ENCODE measurements at places on chromosomes 13 and 19. TPM values are rescaled to one million over a fixed set of nuclear protein-coding genes. Genes with fewer than 3 reads are reported as not detected.

DNA sequence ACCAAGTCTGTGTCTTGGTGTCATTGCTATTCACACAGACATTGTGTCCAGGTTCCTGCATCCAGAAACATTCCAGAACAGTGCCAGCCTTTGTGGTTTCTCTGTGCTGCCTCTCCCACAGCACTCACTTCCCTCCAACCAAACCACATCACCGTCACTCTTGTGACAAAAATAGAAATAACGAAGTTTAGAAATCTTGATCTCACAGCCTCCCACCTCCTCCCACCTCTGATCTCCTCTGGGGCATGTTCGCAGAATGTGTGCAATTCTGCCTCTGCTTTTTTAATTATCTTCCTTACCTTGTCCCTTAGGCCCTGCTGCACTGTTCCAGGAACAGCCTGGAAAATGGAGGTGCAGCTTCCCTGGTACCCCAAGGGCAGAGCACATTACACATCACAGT is 8.7 kb upstream of the SERPINE3 start:
- no peaks in the 10 kb centered on the region for H3K36me3 ChIP-seq
- no peaks in the 10 kb centered on the region for H3K27me3 ChIP-seq
- no peak overlapping the region for H3K4me3 ChIP-seq
- no peak overlapping the region for H3K27ac ChIP-seq
- no peak for DNase-seq

The C19orf38 gene
- total RNA-seq = 11.7 TPM

GRCh38 chr13:94596575-94596971 is 621 bp upstream of the TGDS start:
- peaks cover 15% of the 10 kb centered on the region for H3K4me1 ChIP-seq
- DNase-seq = peak; percentile 82
- H3K27me3 ChIP-seq = no peaks in the 10 kb centered on the region
- no peaks in the 10 kb centered on the region for H3K36me3 ChIP-seq
- H3K27ac ChIP-seq = peak overlapping the region; percentile 84

DNA sequence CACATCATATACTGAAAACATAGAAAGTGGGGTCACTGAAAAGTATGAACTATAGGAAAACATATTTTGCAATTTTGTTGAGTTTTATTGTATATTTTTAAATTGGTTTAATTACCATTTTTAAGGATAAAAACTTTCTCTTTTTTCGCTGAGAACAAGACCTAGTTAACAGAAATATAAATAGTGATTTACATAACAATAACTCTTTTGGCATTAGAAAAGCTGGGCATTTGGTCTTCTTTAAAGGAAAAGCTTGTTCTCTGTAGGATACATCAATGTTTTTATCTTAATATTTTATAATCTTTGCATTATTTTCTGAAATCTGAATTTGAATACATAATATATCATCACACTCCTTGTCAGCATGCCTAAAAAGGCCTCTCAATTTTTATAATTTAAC is 47.4 kb upstream of the MYCBP2 start:
- no peak overlapping the region for H3K4me3 ChIP-seq
- no peaks in the 10 kb centered on the region for H3K36me3 ChIP-seq
- H3K4me1 ChIP-seq = peaks cover 16% of the 10 kb centered on the region
- DNase-seq = no peak

DNA sequence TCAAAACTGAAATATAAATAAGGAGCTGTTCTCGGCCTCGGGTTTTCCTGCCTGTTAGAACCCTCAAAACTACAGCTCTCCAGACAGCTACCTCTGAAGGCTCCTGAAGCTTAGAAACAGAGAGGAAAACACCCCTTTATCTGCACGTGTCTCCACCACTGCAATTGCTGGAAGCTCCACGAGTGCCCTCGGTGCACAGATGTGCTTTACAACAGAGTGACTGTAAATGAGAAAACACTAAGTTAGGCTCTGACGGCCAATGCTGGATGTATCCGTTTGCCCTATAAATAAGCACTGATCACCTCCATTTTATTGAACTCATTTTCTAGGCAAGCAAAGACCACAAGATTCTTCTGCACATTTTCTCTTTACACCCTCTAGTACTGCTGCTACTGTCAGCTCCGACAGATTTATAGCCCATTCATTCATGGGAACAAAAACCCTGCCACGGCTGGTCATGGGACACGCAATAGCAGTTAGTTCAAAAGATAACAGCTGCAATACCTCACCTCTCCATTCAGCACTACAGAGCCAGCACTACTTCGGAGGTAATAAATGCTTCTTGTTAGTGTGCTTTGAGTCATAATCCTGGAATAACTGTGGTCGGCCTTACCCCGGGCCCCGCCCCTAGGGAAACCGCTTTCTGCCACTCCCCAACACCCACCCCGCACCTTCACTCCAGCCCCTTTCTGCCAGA is 241.1 kb upstream of the ZNF507 start:
- no peak for DNase-seq
- H3K27me3 ChIP-seq = no peaks in the 10 kb centered on the region
- no peak overlapping the region for H3K27ac ChIP-seq
- H3K4me3 ChIP-seq = no peak overlapping the region

DNA sequence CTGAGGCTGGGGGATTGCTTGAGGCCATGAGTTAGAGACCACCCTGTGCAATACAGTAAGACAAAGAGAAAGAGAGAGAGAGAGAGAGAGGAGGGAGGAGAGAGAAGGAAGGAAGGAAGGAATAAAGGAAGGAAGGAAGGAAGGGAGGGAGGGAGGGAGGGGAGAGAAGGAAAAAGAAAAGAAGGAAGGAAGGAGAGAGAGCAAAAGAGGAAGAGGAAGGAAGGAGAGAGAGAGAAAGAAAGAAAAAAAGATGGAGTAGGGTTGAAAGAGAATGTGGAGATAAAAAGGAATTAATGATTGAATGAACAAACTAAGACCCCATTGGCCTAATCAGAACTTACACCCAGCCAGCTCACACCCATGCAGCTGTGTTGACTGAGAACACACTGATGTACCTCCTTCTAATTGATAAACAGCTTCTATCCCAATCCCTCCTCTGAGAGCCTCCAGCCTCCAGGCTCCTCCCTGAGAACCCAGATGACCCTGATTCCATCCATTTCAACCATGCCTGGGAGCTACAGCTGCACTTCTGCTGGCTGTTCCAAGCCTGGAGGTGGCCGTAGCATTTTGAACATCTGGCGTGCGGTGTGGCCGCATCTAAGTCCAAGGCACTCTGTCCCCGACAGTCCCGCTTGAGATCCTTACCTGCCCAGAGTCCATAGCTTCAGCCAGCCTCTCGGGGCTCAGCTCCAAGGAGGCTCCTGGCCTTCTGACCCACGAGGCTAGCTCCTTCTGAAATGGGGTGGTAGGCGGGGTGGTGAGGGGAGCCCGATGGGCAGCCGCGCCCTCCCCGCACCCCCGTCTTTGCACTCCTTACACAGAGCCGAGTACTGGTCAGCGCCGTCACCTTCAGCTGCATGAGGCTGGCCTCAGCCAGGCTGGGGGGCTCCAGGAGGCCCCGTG is 1.1 kb downstream of the PRODH2 start:
- H3K27me3 ChIP-seq = no peaks in the 10 kb centered on the region
- no peak overlapping the region for H3K4me3 ChIP-seq
- H3K36me3 ChIP-seq = no peaks in the 10 kb centered on the region
- H3K4me1 ChIP-seq = no peaks in the 10 kb centered on the region
- H3K27ac ChIP-seq = no peak overlapping the region

The SIGLEC9 gene
- 35.7 TPM for total RNA-seq

DNA sequence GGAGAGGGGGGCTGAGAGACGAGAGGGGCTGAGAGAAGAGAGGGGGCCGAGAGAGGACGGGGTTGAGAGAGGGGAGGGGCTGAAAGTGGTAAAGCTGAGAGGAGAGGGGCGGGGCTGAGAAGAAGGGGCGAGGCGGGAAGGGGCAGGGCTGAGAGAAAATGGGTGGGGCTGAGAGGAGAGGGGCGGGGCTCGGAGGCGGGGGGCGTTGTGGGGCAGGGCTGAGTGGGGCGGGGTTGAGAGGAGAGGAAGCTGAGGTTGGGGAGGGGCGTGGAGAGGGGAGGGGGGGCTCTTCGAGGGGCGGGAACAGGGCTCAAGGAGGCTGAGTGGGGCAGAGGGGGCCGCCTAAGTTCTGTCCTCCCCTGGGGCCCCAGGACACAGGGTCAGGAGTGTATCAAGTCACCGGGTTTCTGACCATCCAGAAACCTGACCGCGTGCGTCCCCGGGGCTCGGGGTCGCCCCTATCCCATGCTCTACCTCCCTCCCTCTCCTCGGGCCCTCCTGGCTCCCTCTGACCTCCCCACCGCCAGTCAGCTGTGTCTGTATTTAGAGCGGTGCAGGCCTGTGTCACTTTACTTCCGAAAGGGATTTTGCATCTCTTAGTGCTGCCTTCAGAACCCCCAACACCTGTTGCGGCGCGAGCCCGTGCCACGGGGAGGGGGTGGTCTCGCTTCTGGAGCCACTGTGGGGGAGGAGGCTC is 38.6 kb upstream of the SEMA6B start:
- H3K27ac ChIP-seq = no peak overlapping the region
- peaks cover 19% of the 10 kb centered on the region for H3K27me3 ChIP-seq
- H3K4me3 ChIP-seq = peak overlapping the region; percentile 14
- H3K36me3 ChIP-seq = no peaks in the 10 kb centered on the region
- H3K4me1 ChIP-seq = peaks cover 33% of the 10 kb centered on the region

- H3K27me3 ChIP-seq = no peaks in the 10 kb centered on the region
- H3K4me1 ChIP-seq = no peaks in the 10 kb centered on the region
- no peak for DNase-seq
- H3K36me3 ChIP-seq = no peaks in the 10 kb centered on the region
- no peak overlapping the region for H3K4me3 ChIP-seq
- H3K27ac ChIP-seq = no peak overlapping the region
Observed at GRCh38 chr13:92989301-92989700, 237.3 kb upstream of the GPC6 start.

- no peak overlapping the region for H3K4me3 ChIP-seq
- H3K36me3 ChIP-seq = no peaks in the 10 kb centered on the region
- H3K4me1 ChIP-seq = no peaks in the 10 kb centered on the region
- no peak for DNase-seq
Observed at GRCh38 chr13:107518292-107518691, 697.0 kb downstream of the LIG4 start.

DNA sequence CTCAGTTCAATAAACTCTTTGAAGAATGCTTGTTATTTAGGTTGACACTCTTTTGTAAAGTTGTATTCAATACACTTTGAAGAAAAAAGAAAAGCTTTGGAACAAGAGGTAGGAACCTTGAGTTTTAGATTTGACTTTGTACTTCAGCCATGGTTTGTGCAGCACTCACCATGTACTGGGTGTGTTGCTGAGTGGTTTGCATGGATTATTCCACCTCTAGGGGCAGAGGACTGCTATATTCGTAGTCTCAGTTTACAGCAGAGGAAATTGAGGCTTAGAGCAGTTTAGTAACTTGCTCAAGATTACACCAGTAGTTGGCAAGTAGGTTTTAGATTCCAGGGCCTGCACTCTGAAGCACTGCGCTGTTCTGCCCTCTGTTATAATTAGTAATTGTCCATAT is 68.8 kb downstream of the DNAJC3 start:
- no peak for DNase-seq
- no peak overlapping the region for H3K4me3 ChIP-seq
- no peak overlapping the region for H3K27ac ChIP-seq
- H3K27me3 ChIP-seq = no peaks in the 10 kb centered on the region
- peaks cover 30% of the 10 kb centered on the region for H3K4me1 ChIP-seq
- no peaks in the 10 kb centered on the region for H3K36me3 ChIP-seq

- no peak overlapping the region for H3K27ac ChIP-seq
- peaks cover 48% of the 10 kb centered on the region for H3K4me1 ChIP-seq
- H3K27me3 ChIP-seq = peaks cover 48% of the 10 kb centered on the region
- no peak overlapping the region for H3K4me3 ChIP-seq
Observed at GRCh38 chr13:109704771-109705635, 81.4 kb downstream of the IRS2 start.

The HSH2D gene
- total RNA-seq = 50.8 TPM

The TMC4 gene
- total RNA-seq = 1.5 TPM

- DNase-seq = no peak
- no peak overlapping the region for H3K4me3 ChIP-seq
- no peaks in the 10 kb centered on the region for H3K36me3 ChIP-seq
- H3K27ac ChIP-seq = no peak overlapping the region
- no peaks in the 10 kb centered on the region for H3K27me3 ChIP-seq
- peaks cover 4% of the 10 kb centered on the region for H3K4me1 ChIP-seq
Observed at GRCh38 chr13:30850204-30850866, 55.7 kb upstream of the MEDAG start.

GRCh38 chr13:29801737-29802305 is 48.6 kb downstream of the UBL3 start:
- H3K36me3 ChIP-seq = no peaks in the 10 kb centered on the region
- no peak for DNase-seq
- no peaks in the 10 kb centered on the region for H3K27me3 ChIP-seq

- no peaks in the 10 kb centered on the region for H3K36me3 ChIP-seq
- H3K27me3 ChIP-seq = no peaks in the 10 kb centered on the region
- peak overlapping the region; percentile 48 for H3K27ac ChIP-seq
- DNase-seq = peak; percentile 88
Observed at GRCh38 chr19:52993342-52994178, 20.2 kb upstream of the ERVV-1 start.

- no peak overlapping the region for H3K4me3 ChIP-seq
- H3K27ac ChIP-seq = no peak overlapping the region
- H3K27me3 ChIP-seq = peaks cover 16% of the 10 kb centered on the region
- H3K36me3 ChIP-seq = no peaks in the 10 kb centered on the region
- H3K4me1 ChIP-seq = peaks cover 7% of the 10 kb centered on the region
- DNase-seq = peak; percentile 51
Observed at GRCh38 chr19:54475706-54476105, 2.6 kb upstream of the CDC42EP5 start.

DNA sequence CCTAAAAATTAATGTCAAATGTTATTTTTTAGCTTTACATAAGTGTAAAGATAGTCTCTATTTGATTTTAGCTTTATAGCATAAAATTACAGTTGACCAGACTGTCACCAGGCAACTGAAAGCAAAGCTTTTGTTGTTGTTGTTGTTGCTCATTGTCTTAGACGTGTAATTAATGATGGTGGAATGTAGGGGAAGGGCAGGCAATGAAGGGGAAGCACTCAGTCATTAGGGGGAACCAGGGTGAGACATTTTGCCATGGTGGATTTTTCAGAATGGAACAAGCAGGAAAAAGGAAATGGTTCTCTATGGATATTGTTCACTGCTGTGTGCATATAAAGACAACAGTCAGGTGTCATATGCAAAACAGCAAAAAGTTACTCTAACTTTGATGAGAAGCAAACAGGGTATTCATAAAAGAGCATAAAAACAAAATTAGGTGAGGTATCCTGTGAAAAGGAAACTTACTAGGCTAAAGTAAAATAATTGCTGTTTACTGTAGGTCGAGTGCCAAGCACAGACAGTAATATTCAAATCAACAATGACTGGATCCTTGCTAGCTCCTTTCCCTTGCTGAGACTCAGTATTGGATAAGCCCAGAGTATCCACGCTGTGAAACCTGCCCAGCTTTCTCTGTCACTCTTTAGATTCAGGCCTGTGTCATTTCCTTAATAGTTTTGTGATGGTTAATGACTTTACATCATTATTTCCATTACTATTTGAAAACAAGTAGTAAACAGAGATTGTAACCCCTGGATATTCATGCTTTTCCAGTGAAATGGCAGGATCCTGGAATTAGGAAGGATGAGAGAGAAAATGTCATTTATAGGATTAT is 110.5 kb downstream of the LRCH1 start:
- DNase-seq = no peak
- H3K4me1 ChIP-seq = peaks cover 60% of the 10 kb centered on the region

GRCh38 chr13:42355092-42355485 is 83.1 kb downstream of the AKAP11 start:
- no peaks in the 10 kb centered on the region for H3K27me3 ChIP-seq
- H3K4me3 ChIP-seq = no peak overlapping the region
- no peaks in the 10 kb centered on the region for H3K4me1 ChIP-seq
- no peaks in the 10 kb centered on the region for H3K36me3 ChIP-seq
- no peak for DNase-seq
- H3K27ac ChIP-seq = peak overlapping the region; percentile 55

The TMEM147 gene
- 49.8 TPM for total RNA-seq

Measured in spleen (tissue), 13 donors.